GDM1 (cell line): ENCODE measurements at places on chromosomes 6 and 20.

DNA sequence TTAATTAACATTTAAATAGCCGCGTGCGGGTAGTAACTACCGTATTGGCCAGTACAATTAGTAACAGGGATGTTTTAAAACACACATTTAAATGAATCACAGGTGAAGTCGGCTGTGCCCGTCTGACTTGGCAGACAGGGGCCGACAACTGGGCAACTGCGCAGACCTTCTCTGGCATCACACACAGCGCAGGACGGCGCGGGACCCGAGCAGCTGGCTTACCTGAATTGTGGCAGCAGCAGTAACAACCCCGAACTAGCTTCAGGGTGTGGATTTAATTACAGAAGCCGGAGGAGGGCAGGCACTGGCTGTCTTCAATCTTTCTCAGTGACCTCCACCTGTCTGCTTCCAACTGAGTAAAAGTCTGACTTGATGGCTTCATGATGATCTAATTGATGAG, 91.7 kb downstream of the DACT2 start:
- DNase-seq = no peak

GRCh38 chr6:163291622-163292021, 122.9 kb upstream of the QKI start:
- DNase-seq = no peak

GRCh38 chr20:24668384-24668702, 198.9 kb downstream of the SYNDIG1 start:
- DNase-seq = no peak

DNA sequence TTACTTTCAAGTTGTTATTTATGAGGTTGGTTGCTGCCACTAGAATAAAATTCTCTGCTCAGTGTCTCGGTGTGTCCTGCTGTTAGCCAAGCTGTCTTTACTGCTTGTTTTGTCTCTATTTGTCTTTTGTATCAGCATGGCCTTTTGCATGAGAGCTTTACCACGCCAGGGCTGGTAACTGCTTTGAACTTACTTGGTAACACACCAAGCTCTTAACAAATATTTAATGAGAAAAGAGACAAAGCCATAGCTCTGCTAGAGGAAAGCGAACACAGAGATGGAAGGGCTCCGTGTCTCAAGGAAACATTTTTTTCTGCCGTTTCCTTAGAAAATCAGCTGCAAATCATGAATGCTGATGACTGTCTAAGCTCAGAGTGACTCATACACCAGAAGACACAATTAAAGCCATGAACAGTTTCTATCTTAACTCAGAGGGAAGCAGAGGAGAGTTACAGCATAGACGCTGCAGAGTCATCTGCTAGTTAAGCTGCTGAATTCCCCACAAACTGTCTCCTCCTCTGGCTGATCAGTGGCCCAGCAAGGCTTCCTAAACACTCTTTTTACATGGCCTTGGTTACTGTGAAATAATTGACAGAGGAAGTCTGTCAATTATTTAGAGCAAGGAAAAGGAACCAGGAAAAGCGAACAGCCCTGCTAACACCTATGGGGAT, 44.8 kb downstream of the AGPAT4 start:
- DNase-seq = peak; percentile 53

- DNase-seq = no peak
Measured at GRCh38 chr20:53865901-53866793, 204.2 kb downstream of the BCAS1 start.

DNA sequence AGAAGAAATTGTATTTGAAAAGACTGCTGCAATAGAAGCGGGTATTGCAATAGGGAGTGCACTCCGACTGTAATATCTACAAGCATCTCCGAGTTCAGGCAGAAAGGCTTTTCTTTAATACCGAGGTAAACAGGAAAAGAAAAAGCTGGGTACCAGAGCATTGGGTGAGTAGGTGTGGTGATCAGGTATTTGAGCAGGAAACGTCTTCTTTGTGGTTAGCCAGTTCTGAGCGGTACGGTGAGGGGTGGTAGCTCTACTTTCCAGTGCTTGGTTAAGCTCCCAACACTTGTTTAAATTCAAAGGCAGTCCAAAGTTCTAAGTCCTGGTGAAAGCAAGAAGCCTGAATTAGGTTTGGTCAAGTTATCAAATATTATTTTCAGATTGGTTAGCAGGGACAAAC, 404.1 kb downstream of the LMBRD1 start:
- no peak for DNase-seq

- no peak for DNase-seq
Measured at GRCh38 chr20:52748990-52749389, 223.2 kb upstream of the TSHZ2 start.

DNA sequence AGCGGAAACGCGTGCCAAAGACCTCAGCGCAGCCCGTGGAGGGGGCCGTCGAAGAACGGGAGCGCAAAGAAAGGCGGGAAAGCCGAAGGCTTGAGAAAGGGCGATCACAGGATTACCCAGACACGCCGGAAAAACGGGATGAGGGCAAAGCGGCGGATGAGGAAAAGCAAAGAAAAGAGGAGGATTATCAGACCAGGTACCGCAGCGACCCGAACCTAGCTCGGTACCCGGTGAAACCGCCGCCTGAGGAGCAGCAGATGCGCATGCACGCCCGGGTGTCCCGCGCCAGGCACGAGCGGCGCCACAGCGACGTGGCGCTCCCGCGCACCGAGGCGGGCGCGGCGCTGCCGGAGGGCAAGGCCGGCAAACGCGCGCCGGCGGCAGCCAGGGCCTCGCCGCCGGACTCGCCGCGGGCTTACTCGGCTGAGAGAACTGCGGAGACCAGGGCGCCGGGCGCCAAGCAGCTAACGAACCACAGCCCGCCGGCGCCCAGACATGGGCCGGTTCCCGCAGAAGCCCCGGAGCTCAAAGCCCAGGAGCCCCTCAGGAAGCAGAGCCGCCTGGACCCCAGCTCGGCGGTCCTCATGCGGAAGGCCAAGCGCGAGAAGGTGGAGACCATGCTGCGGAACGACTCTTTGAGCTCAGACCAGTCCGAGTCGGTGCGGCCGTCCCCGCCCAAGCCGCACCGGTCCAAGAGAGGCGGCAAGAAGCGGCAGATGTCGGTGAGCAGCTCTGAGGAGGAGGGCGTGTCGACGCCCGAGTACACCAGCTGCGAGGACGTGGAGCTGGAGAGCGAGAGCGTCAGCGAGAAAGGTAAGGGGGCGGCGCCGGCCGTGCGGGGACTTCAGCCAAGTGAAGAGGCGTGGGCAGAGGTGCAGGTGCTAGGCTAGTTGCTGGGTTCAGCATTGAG, 296.2 kb downstream of the RIMS1 start:
- no peak for DNase-seq

DNA sequence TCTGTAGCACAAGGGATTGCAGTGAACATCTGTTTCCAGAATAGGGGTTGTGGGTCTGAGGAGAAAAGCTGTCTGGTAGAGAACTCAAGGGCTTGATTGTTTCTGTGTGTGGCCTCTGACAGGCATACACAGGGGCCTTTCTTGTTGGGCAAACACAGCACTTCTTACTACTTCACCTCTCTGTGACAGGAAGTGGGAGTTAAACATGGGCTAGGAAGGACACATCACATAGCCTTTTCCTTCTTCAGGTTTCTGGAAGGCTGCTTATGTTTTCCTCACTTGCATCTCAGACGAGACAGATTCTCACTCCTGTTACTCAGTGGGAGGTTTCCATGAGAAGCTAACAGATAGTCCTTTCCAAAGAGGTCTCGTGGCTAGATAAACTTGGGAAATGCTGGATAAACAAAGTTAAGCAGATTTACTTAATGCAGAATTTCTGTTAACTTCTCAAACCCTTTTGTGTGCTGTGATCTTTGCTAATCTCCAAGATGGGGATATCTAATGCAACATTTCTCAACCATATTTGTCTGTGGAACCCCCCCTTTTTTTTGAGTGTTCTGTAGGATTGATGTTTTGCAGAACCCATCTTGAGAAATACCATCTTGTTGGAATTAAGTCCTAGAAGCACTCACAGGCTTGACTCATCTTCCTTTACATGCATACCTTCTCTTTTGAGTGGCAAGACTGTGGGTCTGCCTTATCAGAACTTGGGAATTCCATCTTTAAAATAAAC, 41.9 kb upstream of the RNF8 start:
- DNase-seq = no peak

- no peak for DNase-seq
Measured at GRCh38 chr6:143374014-143374413, 76.5 kb downstream of the ADAT2 start.

DNA sequence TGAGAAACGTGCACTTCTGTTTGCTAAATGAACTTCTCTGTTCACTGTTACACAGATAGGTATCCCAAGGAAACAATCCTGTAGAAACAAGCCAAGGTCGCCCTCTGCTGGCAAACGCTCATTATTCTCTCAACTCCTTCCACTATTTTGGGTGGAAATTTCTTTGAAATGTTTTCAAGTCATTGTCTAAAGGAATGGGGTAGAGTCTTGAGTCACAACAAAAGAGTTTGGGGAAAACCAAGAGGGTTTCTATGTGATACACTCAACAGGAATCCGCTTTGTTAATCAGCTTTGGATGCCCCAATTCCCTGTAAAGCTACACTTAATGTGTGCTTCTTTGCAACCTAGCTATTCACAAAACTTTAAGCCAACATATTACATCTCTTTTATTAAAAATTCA, 4.6 kb upstream of the RAE1 start:
- DNase-seq = peak; percentile 27

- peak; percentile 60 for DNase-seq
Measured at GRCh38 chr6:139343052-139343750, 31.2 kb downstream of the CITED2 start.

DNA sequence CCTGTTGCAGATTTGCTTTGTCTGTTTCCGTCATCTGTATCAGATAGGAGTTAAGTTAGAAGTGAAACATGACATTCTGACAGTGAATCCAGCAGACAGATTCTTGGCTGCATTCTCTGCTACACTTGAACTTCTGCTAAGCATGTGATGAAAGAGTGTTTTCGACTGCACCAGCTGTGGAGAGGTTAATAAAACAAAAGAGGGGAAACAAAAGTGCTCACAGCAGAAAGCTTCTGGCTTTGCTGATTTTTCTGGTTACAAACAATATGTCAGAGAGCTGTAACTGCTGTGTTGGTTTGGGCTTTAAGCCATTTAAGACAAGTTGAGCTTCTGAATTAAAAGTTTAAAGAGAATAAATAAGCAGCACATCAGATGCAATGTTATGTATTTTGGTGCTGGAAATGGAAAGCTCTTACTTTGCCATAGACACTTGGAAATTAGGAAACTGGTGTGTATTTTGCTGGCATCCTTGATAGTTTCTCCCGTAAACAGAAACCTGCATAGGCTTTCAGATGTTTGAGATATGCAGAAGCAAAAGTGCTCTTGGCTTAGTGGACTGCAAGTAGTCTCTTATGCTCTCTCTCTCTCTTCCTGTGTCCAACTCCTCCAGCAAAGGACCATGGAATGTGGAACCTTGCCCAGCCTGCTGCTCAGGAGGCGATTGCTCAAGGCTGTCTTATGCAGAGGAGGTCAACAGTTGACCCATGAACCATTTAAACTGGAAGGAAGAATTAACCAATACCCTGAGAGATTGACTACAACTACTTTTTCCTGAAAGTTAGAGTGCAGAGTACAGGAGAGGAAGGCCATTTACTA, 104.9 kb downstream of the RPS12 start:
- DNase-seq = no peak

DNA sequence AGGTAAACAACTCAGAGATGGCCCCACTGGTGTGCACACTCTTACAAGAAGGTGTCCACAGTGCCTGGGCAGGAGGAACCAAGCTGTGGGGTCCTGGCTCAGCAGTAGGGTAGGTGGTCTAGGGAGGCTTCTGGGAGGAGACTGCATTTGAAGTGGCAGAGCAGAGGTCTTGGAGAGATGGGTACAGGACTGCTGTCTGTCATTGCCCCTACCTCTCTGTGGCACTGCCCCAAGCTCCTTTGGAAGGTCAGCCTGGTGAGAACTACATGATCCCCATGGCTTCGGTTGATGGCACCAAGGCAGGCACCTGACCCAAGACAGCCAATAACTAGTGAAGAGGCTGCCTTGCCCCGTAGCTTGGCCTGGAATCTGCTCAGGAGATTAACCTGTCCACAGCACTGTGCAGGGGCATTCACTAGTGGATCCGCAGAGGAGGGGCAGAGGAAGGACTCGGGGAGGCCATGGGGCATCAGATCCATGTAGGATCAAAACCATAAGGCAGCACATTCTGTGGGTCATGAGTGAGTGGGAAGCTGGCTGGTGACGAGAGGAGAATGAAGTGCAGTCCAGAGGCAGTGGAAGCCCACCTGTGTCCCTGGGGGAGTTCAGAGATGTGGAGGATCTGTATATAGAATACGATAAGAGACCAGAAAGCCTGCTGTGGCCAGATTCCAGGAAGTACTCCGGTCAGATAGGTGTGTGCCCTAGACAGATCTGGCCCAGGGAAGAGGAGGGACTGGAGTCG, 162.0 kb downstream of the GRM4 start:
- DNase-seq = no peak

DNA sequence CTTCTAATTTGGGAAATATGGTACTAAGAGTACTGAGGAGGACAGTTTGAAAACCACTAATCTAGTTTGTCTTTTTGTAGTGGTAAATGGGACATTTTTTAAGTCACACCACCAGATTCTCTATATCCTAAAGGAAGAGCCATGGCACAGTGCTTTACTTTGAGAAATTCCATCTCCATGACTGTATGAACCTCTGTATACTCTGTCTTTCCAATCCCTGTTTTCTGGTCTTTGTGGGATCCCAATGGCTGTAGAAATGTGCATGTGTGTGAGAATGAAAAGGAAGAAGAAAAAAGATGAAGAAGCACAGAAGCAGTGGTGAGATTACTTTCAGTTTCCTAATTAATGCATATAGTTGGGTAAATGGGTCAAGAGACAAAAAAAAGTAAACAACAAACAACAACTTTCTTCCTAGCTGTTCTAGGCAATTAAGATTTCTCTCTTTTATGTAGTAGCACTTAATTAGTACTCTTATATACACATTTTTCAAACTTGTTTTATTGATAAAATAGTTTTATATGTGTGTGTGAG, 141.2 kb upstream of the HCRTR2 start:
- no peak for DNase-seq

GRCh38 chr6:154080461-154081189, 41.6 kb downstream of the OPRM1 start:
- no peak for DNase-seq

- no peak for DNase-seq
Measured at GRCh38 chr20:7712661-7713060, 227.6 kb downstream of the HAO1 start.

- DNase-seq = no peak
Measured at GRCh38 chr20:13325796-13326340, 104.8 kb downstream of the ISM1 start.

DNA sequence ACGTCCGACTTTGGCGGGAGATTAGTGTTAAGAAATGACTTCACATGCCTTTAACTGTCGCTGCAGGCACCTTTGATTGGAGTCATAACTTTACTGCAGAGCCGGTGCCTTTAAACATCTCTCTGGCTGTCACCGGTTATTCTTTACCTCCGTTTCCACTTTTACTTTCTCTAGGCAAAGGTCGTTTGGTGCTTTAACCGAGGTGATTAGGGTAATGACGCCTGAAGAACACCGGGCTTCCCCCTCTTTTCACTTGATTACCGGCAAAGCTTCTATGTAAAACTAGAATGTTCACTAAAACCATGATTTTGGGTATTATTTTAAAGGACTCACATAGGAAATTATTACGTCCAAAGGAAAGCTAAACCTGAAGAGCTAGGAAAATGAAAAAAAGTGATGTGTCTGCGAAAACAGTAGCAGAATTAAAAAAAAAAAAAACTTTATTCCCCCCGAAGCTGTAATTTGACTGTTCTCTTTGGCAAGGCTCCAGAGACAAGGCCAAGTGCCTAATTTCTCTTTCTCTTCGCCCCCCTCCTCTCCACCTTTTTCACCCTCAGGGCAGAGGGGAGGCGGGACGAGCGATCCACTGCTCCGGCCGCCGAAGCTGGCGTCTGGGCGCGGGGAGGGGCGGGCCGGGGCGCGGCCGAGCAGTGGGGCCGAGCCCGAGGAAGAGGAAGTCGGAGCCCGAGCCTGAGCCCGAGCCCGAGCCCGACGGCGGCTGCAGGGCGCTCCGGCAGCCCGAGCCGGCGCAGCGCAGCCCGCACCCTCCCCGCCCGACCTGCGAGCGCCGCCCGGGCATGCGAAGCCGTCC, at the start of gene PLEKHG1:
PLEKHG1 (plus strand) TSS at position 687 of the 811 bp plus-strand sequence. CDS start 133,797 bp downstream, outside the sequence.
- DNase-seq = peak; percentile 6
